ENCODE measurements at places on chromosomes 4 and X. TPM values are rescaled to one million over a fixed set of nuclear protein-coding genes. Genes with fewer than 3 reads are reported as not detected.

The COX7B2 gene
- total RNA-seq: not detected

- DNase-seq: no peak
Measured at GRCh38 chrX:154408659-154409221, 314 bp downstream of the DNASE1L1 start.

- DNase-seq: no peak
Measured at GRCh38 chrX:70166601-70167590, 10.4 kb upstream of the DGAT2L6 start.

The MAGEB1 gene
- not detected for total RNA-seq

The P2RY4 gene
- total RNA-seq: not detected

The KLB gene
- total RNA-seq: 0.11 TPM

- no peak for DNase-seq
Measured at GRCh38 chr4:122010610-122011009, 58.8 kb upstream of the TRPC3 start.

- DNase-seq: no peak
Measured at GRCh38 chr4:79338148-79338547, 12.3 kb upstream of the NAA11 start.

DNA sequence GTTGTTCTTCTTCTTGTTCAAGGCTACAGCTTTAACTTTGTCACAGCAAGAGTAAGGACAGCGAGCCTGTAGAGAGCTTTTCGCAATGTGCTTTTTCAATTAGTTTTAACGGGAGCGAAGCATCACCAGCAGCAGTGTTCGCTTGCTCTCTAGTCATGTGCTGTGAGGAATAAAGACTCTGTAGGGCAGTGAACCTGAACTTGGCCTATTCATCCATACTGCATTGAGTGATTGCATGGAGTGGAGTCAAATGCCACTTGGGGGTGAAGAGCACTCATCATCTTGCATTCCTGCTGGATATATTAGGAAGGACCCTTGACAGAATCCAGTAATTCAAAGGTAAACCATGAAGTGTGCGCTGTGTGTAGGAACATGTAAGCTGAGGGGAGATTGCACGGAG, 240.0 kb downstream of the FRMPD4 start:
- no peak for DNase-seq

GRCh38 chr4:184807256-184807655, 18.5 kb downstream of the ACSL1 start:
- no peak for DNase-seq
